Osteocyte (in vitro differentiated cells): ENCODE measurements at places on chromosomes 6 and 20. TPM values are rescaled to one million over a fixed set of nuclear protein-coding genes. Genes with fewer than 3 reads are reported as not detected.

DNA sequence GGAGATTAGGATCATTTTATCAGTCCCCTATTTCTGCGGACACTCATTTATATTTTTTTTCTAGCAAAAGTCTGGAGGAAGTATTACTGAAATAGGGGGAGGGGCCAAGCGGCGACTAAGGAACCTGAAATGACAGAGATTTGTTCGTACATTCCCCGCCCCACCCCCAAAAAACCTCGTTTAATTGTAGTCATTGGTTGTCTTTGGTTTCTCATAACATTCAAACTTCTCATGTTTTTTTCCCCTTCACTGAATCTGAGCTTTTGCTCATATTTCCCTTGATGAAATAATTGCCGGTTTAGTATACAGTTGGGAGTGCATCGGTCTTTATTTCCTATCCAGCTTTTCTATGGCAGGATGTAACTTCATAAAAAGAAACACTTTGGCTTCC lies 768 bp upstream of the FYN start:
- DNase-seq, result no peak
- H3K27me3 ChIP-seq, result no peaks in the 10 kb centered on the region
- H3K4me1 ChIP-seq, result peaks cover 33% of the 10 kb centered on the region
- H3K27ac ChIP-seq, result peak overlapping the region; percentile 91
- H3K36me3 ChIP-seq, result no peaks in the 10 kb centered on the region
- peak overlapping the region; percentile 94 for H3K4me3 ChIP-seq

- peaks cover 7% of the 10 kb centered on the region for H3K36me3 ChIP-seq
- no peak for DNase-seq
- no peak overlapping the region for H3K4me3 ChIP-seq
- peaks cover 18% of the 10 kb centered on the region for H3K4me1 ChIP-seq
Measured at GRCh38 chr6:20564777-20565176, 30.5 kb downstream of the CDKAL1 start.

GRCh38 chr6:126107475-126108166 lies 121.3 kb downstream of the TRMT11 start:
- no peaks in the 10 kb centered on the region for H3K36me3 ChIP-seq
- H3K4me3 ChIP-seq, result no peak overlapping the region
- peaks cover 3% of the 10 kb centered on the region for H3K4me1 ChIP-seq
- no peaks in the 10 kb centered on the region for H3K27me3 ChIP-seq
- H3K27ac ChIP-seq, result no peak overlapping the region

DNA sequence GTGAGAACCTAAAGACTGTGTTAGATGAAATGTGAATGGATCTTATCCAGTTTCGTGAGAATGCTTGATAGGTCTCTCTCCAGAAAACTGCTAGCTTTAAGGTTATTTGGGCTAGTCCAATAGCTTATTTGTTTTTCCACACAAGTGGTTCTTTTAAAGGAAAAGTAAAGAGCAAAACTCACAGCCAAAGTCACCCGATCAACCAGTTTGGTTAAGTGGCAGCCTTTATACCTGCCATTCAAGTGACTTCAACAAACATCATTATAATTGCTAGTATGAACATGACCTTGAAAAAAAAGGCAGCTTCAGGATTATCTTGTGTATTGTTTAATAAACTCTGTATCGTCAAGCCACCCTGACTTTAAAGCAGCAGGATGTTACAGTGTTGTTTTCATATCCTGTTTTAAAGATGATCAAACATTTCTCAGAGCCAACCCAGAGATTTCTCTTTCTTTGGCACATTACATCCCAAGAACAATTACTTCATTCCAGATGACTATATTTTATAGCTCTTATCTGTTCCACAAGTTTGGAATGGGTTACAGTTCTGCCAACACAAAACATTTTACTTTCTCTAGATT lies 253.4 kb downstream of the EPHA7 start:
- no peak overlapping the region for H3K27ac ChIP-seq
- no peak overlapping the region for H3K4me3 ChIP-seq
- no peaks in the 10 kb centered on the region for H3K4me1 ChIP-seq
- no peaks in the 10 kb centered on the region for H3K36me3 ChIP-seq

- DNase-seq, result no peak
- H3K27me3 ChIP-seq, result peaks cover 19% of the 10 kb centered on the region
- no peaks in the 10 kb centered on the region for H3K36me3 ChIP-seq
- H3K4me3 ChIP-seq, result no peak overlapping the region
Measured at GRCh38 chr6:162907876-162908481, 180.2 kb downstream of the PACRG start.

DNA sequence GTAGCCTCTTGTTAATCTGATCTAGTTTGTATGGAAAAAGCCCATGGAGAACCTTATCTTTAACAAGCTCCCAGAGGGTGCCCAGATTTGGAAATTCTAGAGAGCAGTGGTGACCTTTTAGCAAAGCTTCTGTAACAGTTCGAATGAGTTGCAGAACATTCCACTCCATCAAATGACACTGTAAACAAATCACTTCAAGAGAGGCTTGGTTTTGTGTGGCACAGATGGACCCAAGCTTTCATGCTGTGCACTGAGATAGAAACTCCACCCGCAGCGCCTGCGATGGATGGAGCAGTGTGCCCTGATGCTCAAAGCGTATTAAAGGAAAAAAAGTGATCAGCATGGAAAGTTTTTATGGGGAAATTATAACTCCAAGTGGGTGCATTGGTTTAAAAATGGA lies 55.1 kb upstream of the ISM1 start:
- H3K4me3 ChIP-seq, result no peak overlapping the region
- H3K27me3 ChIP-seq, result peaks cover 28% of the 10 kb centered on the region
- no peak overlapping the region for H3K27ac ChIP-seq
- H3K36me3 ChIP-seq, result no peaks in the 10 kb centered on the region
- no peaks in the 10 kb centered on the region for H3K4me1 ChIP-seq

- H3K27me3 ChIP-seq, result no peaks in the 10 kb centered on the region
- H3K4me3 ChIP-seq, result no peak overlapping the region
Measured at GRCh38 chr6:111986651-111987050, 67.3 kb upstream of the CCN6 start.

DNA sequence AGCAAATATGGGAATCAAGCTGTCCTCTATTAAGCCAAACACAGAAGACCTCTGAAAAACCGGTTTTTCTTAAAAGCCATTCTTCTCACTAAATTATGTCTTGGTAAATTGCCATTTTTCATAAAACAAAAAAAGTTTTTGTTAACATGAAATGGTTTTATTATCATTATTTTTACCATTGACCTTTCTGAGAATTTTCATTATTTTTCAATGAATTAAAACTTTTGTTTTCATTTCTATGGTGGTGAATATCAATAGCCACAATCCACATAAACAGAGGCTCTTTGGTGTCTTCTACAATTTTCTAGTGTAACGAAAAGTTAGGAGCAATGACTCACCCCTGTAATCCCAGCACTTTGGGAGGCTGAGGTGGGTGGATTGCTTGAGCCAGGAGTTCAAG lies 2.1 kb downstream of the SF3B5 start:
- no peaks in the 10 kb centered on the region for H3K27me3 ChIP-seq
- H3K4me3 ChIP-seq, result peak overlapping the region; percentile 53
- no peak overlapping the region for H3K27ac ChIP-seq
- no peaks in the 10 kb centered on the region for H3K36me3 ChIP-seq

- no peak overlapping the region for H3K4me3 ChIP-seq
- no peak for DNase-seq
- no peaks in the 10 kb centered on the region for H3K27me3 ChIP-seq
- H3K4me1 ChIP-seq, result no peaks in the 10 kb centered on the region
- H3K27ac ChIP-seq, result no peak overlapping the region
Measured at GRCh38 chr6:830667-831327, 137.9 kb upstream of the EXOC2 start.

- DNase-seq, result no peak
- H3K4me1 ChIP-seq, result no peaks in the 10 kb centered on the region
- no peak overlapping the region for H3K27ac ChIP-seq
- H3K27me3 ChIP-seq, result peaks cover 18% of the 10 kb centered on the region
Measured at GRCh38 chr20:57480444-57481160, 44.3 kb downstream of the CTCFL start.

GRCh38 chr20:59082077-59082740 lies 39.6 kb upstream of the PRELID3B start:
- H3K4me3 ChIP-seq, result no peak overlapping the region
- H3K36me3 ChIP-seq, result no peaks in the 10 kb centered on the region
- H3K4me1 ChIP-seq, result no peaks in the 10 kb centered on the region
- H3K27ac ChIP-seq, result no peak overlapping the region

- H3K27ac ChIP-seq, result no peak overlapping the region
Measured at GRCh38 chr20:15654208-15654649, 919.0 kb downstream of the KIF16B start.

GRCh38 chr6:132865829-132866228 lies 51.5 kb downstream of the RPS12 start:
- no peak overlapping the region for H3K27ac ChIP-seq
- no peaks in the 10 kb centered on the region for H3K27me3 ChIP-seq
- DNase-seq, result no peak
- H3K4me3 ChIP-seq, result no peak overlapping the region
- H3K36me3 ChIP-seq, result no peaks in the 10 kb centered on the region

DNA sequence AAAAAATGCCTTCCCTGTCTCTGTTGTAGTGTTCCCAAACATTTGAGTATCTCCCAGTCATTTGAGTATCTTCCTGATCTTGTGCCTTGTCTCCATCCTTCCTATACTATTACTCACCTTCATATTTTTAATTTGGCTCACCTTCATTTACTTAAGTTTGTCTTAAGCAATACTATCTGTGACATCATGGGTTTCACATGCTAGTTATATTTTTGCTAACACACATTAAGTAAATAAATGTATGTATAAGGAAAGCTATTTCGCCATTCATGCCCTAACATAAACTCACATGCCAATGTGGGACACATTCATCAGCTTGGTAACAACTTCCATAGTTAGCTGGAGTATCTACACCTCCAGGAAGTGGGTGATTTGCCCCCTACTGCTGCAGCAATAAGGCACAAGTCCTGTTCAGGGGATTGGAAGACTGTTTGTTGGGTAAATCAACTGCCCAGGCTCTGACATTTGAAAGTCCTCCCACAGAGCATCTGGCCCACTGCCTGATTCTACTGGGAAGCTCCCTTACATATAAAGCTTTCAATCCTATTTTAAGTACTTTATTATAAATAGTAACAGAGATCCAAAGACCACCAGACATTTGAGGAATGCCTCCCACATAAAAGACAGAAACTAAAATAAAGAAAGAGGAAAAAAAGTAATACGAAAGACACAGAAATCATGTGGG lies 132.3 kb downstream of the ISM1 start:
- no peaks in the 10 kb centered on the region for H3K36me3 ChIP-seq
- no peak for DNase-seq
- peaks cover 13% of the 10 kb centered on the region for H3K4me1 ChIP-seq
- no peaks in the 10 kb centered on the region for H3K27me3 ChIP-seq
- no peak overlapping the region for H3K4me3 ChIP-seq

DNA sequence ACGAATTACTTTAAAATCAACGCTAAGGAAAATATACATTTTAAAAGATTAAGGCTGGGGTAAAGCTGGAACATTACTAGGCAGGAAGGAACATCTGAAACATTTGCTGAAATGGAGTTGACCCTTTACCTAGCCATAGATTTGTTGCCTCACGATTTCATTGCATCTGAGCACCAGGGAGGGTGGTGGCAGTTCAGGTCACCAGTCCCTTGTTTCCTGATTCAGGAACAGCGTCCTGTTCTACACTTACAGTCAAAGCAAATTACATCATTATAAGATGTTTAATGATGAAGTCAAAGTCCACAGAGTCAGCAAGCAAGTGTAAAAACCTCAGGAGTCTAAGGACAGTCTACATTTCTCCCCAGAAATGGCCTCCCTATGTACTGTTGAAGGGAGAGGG lies 9.0 kb upstream of the MICA start:
- no peaks in the 10 kb centered on the region for H3K27me3 ChIP-seq
- no peaks in the 10 kb centered on the region for H3K36me3 ChIP-seq
- peaks cover 14% of the 10 kb centered on the region for H3K4me1 ChIP-seq
- no peak overlapping the region for H3K4me3 ChIP-seq
- no peak overlapping the region for H3K27ac ChIP-seq

- DNase-seq, result no peak
- peak overlapping the region; percentile 14 for H3K4me3 ChIP-seq
- H3K36me3 ChIP-seq, result peaks cover 4% of the 10 kb centered on the region
- peaks cover 72% of the 10 kb centered on the region for H3K4me1 ChIP-seq
- H3K27me3 ChIP-seq, result no peaks in the 10 kb centered on the region
Measured at GRCh38 chr20:38139977-38140753, 24.9 kb downstream of the TGM2 start.

- no peak for DNase-seq
- H3K36me3 ChIP-seq, result no peaks in the 10 kb centered on the region
- peaks cover 6% of the 10 kb centered on the region for H3K4me1 ChIP-seq
- H3K27ac ChIP-seq, result no peak overlapping the region
- no peak overlapping the region for H3K4me3 ChIP-seq
Measured at GRCh38 chr6:105759946-105760345, 326.2 kb upstream of the PRDM1 start.

- H3K36me3 ChIP-seq, result peaks cover 32% of the 10 kb centered on the region
- H3K4me1 ChIP-seq, result peaks cover 9% of the 10 kb centered on the region
Measured at GRCh38 chr20:1363522-1363921, 29.3 kb downstream of the FKBP1A start.

DNA sequence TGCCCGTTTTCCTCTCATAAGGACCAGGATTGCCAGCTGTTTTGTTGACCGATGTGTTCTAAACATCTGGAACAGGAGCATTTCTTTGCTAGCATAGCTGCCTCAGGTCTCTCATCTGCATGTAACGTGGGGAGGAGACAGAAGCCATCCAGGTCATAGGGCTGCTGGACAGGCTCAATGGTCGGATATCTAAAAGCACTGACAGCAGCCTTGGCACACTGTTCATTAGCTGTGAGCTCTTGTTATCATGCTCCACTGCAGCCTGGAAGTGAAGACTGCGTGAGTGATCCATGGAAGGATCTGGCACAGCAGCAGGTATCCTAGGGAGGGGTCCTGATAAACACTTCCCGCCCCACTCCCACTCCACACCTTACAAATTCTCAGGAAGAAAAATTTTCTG lies 175.3 kb downstream of the LRFN2 start:
- H3K27ac ChIP-seq, result no peak overlapping the region
- no peak for DNase-seq
- H3K4me3 ChIP-seq, result no peak overlapping the region
- no peaks in the 10 kb centered on the region for H3K36me3 ChIP-seq
- no peaks in the 10 kb centered on the region for H3K27me3 ChIP-seq

- DNase-seq, result no peak
- no peaks in the 10 kb centered on the region for H3K27me3 ChIP-seq
- no peak overlapping the region for H3K4me3 ChIP-seq
- peaks cover 28% of the 10 kb centered on the region for H3K36me3 ChIP-seq
Measured at GRCh38 chr20:62854121-62854520, 7.5 kb downstream of the TCFL5 start.

GRCh38 chr6:52588710-52589091 lies 11.8 kb upstream of the TRAM2 start:
- DNase-seq, result no peak
- no peaks in the 10 kb centered on the region for H3K27me3 ChIP-seq
- no peak overlapping the region for H3K4me3 ChIP-seq

Gene FRS3
- 3.4 and 3.9 TPM in 2 replicates for total RNA-seq

Gene GINS1
- total RNA-seq, result 5.8 and 6.2 TPM in 2 replicates

Gene LHFPL5
- total RNA-seq, result not detected in 2 replicates

Gene NAA20
- 49.6 and 50.6 TPM in 2 replicates for total RNA-seq

Gene SLC13A3
- 1.8 and 2.1 TPM in 2 replicates for total RNA-seq

Gene NRSN1
- not detected in 2 replicates for total RNA-seq
